Heart right ventricle (tissue), 16 donors: ENCODE measurements at places on chromosomes 4 and X.

DNA sequence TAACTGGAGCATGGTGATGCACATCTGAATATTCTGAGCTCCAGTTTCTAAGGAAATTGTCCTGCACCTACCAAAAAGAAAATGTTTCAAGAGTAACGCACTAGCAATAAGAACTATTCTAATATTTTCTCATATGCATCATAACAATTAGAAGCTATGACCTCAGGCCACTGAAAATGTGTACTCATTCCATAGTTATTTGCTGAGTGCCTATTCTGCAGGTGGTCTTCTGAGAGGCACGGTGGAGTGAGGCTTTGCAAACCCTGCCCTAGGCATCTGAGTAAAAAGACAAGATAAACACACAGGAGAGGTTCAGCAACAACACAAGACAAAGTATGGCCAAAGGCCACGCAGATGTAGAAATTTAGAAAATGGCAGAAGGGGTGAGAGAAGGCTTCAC lies 23.7 kb downstream of the SLC10A6 start:
- DNase-seq: no peak

GRCh38 chr4:105637408-105638176 lies 70.9 kb downstream of the INTS12 start:
- peak; percentile 63 for DNase-seq

- DNase-seq: no peak
Observed at GRCh38 chr4:105147016-105147552, 408 bp downstream of the TET2 start.

DNA sequence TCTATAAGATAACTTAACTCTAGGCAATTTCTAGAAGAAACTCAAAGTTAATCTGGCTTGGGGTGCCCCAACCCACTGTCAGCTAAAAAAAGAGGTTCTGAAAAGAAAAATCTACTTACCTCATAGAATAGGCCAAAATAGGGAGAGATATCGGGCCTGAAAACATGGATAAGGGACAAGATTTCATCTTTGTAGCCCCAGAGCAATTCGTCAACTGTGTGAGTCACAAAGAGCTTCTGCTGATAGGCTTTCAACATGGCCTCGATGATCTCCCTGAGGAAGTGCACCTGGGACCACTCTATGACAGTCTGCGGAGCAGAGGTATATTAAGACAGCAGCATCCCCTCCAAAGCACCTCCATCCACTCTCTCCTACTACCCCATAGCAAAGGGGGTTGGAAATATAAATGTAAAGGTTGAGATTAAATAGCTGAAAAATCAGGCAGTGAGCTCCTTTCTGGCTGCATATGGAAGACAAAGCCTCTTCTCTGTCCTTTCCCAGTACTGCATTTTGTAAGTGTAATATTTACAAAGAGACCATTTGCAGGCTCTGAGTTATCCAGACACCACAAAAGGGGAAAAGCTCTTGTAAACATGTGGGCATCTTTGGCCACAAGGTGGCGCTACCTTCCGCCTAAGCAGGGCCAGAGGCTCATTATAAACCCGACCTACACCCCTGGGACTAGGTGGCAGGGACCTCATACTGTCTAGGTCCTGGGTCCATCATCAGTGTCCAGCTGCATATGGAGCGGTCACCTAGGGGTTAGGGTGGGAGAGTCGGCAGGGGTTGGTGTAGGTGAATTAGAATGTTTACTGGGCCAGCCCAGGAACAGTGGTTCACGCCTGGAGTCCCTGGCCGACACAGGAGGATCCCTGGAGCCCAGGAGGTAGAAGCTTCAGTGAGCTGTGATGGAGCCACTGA lies 31.5 kb upstream of the NUP54 start:
- peak; percentile 82 for DNase-seq

GRCh38 chr4:107669068-107669467 lies 51.0 kb downstream of the PAPSS1 start:
- DNase-seq: no peak

DNA sequence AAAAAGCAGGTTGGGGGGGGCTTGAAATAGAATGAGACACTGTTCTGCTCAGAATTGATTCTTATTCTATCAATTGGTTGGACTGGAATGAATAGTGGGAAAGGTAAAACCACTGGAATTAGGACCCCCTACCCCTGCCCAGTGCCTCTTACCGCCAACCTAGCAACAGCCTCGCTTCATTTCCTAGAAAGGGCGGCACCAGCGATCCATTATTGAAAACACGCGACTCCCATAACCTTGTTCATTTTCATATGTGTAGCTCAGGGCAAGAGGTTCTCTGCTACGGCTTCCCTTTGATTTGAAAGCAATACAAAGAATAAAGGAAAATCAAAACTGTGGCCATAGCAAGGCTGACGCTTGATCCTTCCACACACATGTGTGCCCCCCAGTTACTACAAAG lies 33.7 kb downstream of the IDS start:
- DNase-seq: no peak

DNA sequence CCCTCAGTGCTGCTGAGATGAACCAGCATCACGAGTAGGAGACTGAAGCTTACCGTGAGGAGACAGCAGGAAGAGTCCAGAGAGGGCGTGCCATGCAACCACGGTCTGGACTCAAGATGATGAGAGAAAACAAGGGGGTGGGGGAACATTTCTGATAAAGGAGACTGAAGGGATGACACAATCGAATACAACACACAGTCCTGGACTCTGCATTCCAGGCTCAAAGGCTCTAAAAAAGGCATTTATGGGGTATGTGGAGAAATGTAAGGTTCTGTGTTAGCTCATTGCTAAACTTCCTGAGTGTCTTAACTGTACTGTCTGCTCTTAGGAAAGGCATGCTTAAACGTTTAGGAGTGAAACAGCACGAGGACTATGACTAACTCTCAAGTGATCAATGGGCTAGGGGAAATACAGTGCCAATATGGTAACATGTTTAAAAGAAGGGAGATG lies 20.6 kb upstream of the IRAK1 start:
- no peak for DNase-seq

DNA sequence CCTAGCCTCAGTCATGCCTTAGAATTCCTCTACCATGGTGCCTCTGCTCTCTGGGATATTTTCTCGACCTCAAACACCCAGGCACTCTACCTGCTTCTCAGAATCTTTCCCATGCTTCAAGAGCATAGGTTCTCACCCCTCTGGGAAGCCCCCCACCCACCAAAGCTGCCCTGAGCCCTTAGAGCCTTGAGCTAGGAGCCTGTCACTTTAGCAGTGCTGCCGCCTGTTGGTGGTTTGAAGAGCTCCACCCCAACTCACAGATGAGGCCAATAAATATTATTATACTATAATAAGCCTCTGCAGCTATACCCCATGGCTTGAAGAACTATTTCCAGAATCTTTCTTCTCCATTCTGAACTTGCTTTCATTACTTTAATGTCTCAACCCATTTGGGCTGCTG lies 109.7 kb downstream of the RTL5 start:
- DNase-seq: no peak

DNA sequence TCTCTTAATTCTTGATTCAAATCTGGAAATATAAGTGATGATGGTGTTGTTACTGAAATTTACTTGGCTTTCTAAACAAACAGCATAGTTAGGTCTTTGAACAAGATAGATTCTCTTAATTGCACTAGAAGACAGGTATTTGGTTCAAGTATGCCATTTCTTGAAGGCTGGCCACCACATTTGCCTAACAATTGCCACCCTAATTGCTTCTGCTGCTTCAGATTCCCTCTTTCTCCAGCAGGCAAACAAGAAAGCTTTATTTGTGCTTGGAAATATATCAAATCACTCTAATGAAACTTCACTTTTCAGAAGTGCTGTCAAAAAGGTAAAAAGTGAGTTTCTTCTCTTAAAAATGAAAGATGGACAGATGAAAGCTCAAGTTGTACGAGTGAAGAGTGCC lies 418.6 kb downstream of the INPP4B start:
- DNase-seq: no peak

- DNase-seq: no peak
Observed at GRCh38 chr4:72112514-72113156, 80.8 kb downstream of the NPFFR2 start.

GRCh38 chr4:15349531-15349935 lies 78.3 kb upstream of the C1QTNF7 start:
- DNase-seq: no peak

GRCh38 chrX:105973387-105973739 lies 65.2 kb downstream of the SERPINA7 start:
- DNase-seq: no peak

DNA sequence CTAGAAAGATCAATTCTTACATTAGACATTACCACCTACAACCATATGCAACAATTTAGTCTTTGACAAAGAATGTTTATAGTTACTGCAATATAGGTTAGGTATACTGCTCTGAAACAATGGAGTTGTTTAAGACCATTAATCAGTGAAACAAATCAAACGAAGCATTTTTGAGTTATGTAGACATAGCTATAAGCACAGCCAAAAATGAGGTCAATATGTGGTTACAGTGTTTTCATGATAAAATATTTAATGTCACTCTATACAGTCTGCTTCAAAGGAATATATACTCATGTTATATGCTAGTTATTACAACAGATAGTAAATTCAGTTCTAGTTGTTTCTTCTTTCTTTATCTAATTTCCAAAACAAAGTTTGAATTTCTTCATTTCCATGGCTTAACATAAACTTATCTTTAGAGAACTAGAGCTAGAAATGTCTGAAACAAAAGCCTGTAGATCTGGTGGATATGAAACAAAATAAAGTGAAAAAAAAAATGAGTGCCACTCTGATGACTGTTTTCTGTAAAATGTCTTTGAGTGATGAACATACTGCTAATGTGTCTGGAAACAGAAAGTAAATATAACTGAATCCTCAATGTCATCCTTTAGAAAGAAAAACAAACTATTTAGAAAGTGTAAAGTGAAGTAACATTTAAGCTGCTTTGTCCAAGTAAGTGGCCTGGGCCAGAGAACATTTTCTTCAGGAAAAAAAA lies 809.0 kb downstream of the FAT4 start:
- DNase-seq: no peak

- DNase-seq: peak; percentile 13
Observed at GRCh38 chr4:173014113-173014558, 154.5 kb upstream of the GALNT7 start.

DNA sequence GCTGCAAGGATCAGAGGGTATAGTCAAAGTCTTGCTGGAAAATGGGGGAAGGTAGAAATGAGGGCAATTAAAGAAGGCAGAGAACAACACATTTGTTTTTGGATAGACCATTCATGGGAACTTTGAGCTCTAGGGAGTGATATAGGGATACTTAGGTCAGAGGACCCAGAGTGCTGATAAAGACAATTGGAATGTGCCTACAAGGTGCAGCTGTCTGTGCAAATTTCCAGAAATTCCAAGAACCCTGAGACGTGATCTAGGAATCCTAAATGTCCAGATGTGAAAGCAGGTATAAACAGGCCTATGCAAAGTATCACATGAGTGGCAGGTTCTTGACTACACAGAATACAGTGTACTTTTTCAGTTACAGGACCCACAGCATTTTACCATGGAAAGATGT lies 24.2 kb downstream of the FNIP2 start:
- DNase-seq: no peak

DNA sequence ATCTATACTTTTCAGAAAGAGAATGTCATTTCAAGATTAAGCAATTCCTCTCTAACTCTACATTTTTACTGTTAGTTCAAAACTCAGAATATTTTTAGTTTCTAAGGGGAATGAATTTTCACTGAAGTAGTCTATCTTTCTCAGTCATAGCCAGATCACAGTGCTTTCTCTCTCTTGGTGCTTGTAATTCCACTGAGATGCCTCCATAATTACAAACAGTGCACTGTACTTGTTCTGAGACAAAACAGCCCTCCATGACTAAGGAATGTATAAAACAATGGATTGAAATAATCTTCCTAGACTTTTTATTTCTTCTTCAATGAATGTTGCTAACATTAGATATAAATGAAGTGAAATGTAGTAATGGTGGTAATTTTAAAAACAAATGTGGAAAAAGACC lies 603.2 kb upstream of the FAM241A start:
- no peak for DNase-seq

DNA sequence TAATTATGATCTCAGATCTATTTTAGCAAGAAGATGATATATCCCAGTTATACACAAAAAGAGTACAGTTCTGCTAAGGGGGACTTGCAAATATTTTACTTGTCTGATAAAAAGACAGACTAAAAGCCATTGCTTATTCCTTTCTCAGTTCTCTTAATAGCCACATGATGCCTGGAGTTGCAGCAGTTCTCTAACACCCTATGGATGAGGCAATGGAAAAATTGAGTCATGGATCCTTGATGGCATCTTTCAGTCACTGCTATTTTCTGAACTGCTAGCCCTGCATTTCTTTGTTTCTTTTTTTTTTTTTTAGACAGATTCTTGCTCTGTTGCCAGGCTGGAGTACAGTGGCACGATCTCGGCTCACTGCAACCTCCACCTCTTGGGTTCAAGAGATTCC lies 1956.7 kb downstream of the C4orf33 start:
- DNase-seq: no peak

DNA sequence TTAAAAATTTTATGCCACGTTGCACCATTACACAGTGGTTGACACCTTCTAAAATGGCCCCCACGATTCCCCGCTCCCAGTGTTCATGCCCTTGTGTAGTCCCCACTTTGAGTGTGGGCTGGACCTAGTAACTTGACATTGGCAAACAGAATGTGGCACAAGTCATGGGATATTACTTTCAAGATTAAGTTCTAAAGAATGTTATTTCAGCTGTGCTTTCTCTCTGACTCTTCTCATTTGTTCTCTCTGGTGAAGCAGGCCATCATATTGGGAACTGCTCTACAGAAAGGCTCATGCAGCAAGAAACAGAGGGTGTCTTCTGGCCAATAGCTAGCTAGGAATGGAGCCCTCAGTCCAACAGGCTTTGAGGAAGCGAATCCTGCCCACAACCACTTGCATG lies 67.1 kb downstream of the ATXN3L start:
- no peak for DNase-seq
